Stimulated activated CD8-positive, alpha-beta memory T cell treated with anti-CD3 and anti-CD28 coated beads, Interleukin-15, amount 100 ng/mL, for 24 hours (primary cell): ENCODE measurements at places on chromosomes 4 and X.

GRCh38 chr4:157076578-157076947 lies 613 bp downstream of the GLRB start:
- no peak for DNase-seq

- no peak for DNase-seq
Observed at GRCh38 chr4:185625503-185625902, 90.2 kb upstream of the PDLIM3 start.

GRCh38 chr4:143389579-143390195 lies 53.0 kb downstream of the GAB1 start:
- DNase-seq = no peak

GRCh38 chrX:7198499-7198898 lies 50.5 kb upstream of the PUDP start:
- DNase-seq = no peak

DNA sequence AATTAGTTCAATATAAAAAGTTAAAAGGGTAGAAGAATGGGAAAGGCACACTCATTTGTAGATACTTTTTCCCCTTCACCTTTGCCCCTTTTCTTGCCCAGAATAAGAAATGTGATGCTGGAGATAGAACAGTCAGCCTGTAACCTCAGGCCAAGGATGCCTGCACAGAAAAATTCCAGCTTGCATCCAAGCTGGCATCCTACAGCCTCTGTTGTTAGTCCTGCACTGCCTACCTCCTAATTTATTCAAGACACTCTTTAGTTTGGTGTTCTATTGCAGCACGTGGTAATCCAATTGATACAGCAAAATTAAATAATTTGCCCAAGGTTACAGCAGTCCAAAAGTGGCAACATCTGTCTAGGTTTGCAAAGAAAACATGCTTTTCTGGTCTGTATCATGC lies 9.7 kb upstream of the USO1 start:
- no peak for DNase-seq

GRCh38 chr4:108287834-108288413 lies 119.2 kb upstream of the LEF1 start:
- no peak for DNase-seq

GRCh38 chr4:142493255-142494110 lies 352.6 kb downstream of the INPP4B start:
- no peak for DNase-seq

- DNase-seq = no peak
Observed at GRCh38 chr4:140090215-140090731, 63.7 kb downstream of the MAML3 start.

- no peak for DNase-seq
Observed at GRCh38 chr4:108838451-108838850, 75.6 kb upstream of the ETNPPL start.
